Occipital lobe (tissue), 3 donors: ENCODE measurements at places on chromosomes 2 and 18. TPM values are rescaled to one million over a fixed set of nuclear protein-coding genes. Genes with fewer than 3 reads are reported as not detected.

The IL1A gene
- total RNA-seq: not detected

The LINC00305 gene
- not detected for total RNA-seq

The CCDC141 gene
- total RNA-seq: 1.4 TPM

The MATN3 gene
- 1.1 TPM for total RNA-seq

The CYTIP gene
- 5.1 TPM for total RNA-seq

The ZAP70 gene
- 1.1 TPM for total RNA-seq

The NMUR1 gene
- not detected for total RNA-seq

The DSG1 gene
- total RNA-seq: 0.16 TPM

The CELF4 gene
- total RNA-seq: 60.7 TPM

The REEP1 gene
- 156 TPM for total RNA-seq

GRCh38 chr18:31596081-31596872, 4.6 kb downstream of the TTR start:
- DNase-seq: no peak

- DNase-seq: no peak
Measured at GRCh38 chr2:100580367-100581276, 17.8 kb downstream of the PDCL3 start.

DNA sequence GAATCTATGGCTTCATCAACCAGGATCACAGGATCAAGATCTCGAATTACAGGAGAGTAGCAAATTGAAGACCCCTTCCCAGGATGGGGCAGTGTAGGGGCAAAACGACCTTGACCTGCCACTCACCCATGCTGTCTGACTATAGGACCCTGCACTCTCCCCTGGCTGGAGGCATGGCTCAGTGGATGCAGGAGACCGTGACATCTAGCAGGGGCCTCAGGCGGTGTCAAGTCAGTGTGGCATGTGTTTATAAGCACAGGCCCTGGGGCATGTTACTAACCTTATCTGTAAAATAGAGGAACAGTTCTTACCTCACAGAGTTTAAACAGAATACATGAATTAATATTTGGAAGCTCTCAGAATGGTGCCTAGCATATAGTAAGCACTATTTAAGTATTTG, 3.5 kb downstream of the HAAO start:
- DNase-seq: no peak

DNA sequence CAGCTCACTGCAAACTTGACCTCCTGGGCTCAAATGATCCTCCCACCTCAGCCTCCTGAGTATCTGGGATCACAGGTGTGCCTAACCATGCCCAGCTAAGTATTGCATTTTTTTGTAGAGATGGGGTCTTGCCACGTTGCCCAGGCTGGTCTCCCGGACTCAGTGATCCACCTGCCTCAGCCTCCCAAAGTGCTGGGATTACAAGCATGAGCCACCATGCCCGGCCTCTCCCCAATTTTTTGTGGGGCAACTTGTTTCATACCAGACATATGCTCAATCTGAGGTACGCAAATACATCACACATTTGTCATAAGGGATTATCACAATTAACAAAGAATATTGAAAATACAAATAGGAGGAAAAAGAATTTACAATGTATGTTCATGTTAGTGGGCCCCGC, 27.7 kb downstream of the LGALSL start:
- DNase-seq: no peak

- no peak for DNase-seq
Measured at GRCh38 chr2:223993634-223994232, 36.5 kb downstream of the MRPL44 start.

- no peak for DNase-seq
Measured at GRCh38 chr18:21855432-21855831, 114.8 kb downstream of the MIB1 start.

GRCh38 chr2:223815186-223815883, 22.0 kb downstream of the AP1S3 start:
- DNase-seq: no peak

GRCh38 chr2:186426153-186427016, 59.7 kb upstream of the ZC3H15 start:
- DNase-seq: no peak

DNA sequence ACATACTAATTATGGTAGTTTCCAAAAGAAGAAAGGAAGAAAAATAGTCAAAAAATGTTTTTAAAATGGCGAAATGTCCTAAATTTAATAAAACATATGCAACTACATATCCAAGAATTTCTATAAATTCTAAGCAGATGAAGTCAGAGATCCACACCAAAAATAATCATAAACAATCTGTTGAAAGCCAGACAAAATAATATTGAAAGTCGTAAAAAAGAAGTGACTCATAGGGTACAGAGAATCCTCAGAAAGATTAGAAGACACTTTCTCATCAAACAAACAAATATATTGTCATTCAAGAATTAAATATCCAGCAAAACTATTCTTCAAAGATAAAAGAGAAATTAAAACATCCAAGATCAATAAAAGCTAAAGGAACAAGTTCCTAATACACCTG, 281.4 kb upstream of the ZNF804A start:
- no peak for DNase-seq

GRCh38 chr2:26754972-26755670, 9.0 kb upstream of the SLC35F6 start:
- DNase-seq: no peak

DNA sequence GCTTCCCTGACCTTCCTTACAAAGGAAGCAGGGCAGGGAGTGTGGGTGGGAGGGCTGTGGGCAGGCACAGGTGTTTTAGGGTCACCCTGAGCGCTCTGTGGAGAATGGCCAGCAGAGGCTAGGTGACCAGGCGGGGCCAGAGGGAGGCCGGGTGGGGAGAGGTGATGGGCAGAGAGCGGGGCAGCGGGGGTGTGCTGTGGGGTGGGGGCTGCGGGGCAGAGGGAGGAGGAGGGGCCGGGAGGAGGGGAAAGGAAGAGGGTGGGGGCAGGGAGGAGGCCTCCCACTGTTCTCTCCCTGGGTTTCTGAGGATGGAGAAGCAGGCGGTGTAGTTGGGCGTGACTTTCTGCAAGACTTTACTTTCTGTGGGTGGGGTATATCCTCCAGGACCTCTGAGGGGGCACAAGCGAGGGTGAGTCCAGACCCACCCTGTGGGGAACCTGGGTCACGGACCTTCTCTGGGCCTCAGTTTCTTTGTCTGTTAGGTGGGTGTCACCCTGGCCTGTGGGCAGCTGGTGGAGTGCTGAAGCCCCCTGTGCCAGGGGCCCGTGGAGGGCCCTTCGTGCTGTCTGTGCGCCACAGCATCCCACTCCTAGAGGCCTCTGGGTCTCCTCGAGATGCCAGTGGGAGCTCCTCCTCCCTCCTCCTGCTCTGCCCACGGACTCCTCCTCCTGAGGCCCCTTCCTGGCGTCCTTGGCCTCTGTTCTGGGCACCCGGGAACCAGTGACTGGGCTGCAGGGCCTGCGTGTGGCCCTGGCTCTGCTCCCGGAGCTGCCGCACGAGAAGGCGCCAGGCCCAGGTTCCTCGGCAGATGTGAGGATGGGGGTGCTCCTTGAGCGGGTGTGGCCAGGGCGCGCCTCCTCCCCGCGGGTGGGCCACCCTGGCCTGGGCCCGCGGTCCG, 6.3 kb upstream of the NEU4 start:
- no peak for DNase-seq

GRCh38 chr2:171798156-171798820, 95.8 kb downstream of the SLC25A12 start:
- no peak for DNase-seq

DNA sequence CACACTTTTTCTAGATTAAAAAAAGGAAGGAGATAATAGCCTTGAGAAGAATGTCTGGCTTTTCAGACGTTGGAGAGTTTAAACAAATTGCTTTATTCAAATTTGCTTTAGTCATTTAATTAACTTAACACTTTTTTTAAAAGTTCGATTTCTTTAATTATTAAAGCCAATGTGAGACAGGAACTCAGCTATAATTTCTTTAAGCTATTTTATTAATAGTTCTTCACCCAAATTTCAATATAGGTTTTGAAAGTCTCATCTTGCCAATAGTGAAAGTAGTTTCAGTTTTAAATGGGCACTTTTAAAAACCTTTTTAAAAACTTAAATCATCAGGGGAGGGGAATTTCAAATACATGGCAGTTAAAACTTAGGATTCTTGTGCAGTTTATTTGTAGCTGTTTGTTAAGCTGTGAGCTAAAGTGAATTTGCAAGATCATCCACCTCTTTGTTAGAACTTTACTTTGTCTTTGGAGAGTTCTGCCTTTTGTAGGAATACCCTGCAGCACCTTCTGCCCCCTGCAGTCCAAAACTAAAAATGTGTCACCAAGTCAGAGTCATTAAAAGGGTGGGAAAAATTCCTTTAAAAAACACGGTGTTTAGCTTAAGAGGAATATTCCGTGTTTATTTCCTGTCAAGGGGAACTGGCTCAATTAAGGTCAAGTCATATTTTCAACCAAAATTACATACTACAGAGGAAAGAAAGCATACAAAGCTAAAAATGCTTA, 4.6 kb downstream of the TGIF1 start:
- no peak for DNase-seq
